ENCODE measurements at places on chromosomes 6 and 20. TPM values are rescaled to one million over a fixed set of nuclear protein-coding genes. Genes with fewer than 3 reads are reported as not detected.

The ENTPD6 gene
- 132 TPM for total RNA-seq

GRCh38 chr6:20706238-20706938, 172.1 kb downstream of the CDKAL1 start:
- DNase-seq: no peak

GRCh38 chr6:97068211-97068610, 143.7 kb downstream of the KLHL32 start:
- no peak for DNase-seq

DNA sequence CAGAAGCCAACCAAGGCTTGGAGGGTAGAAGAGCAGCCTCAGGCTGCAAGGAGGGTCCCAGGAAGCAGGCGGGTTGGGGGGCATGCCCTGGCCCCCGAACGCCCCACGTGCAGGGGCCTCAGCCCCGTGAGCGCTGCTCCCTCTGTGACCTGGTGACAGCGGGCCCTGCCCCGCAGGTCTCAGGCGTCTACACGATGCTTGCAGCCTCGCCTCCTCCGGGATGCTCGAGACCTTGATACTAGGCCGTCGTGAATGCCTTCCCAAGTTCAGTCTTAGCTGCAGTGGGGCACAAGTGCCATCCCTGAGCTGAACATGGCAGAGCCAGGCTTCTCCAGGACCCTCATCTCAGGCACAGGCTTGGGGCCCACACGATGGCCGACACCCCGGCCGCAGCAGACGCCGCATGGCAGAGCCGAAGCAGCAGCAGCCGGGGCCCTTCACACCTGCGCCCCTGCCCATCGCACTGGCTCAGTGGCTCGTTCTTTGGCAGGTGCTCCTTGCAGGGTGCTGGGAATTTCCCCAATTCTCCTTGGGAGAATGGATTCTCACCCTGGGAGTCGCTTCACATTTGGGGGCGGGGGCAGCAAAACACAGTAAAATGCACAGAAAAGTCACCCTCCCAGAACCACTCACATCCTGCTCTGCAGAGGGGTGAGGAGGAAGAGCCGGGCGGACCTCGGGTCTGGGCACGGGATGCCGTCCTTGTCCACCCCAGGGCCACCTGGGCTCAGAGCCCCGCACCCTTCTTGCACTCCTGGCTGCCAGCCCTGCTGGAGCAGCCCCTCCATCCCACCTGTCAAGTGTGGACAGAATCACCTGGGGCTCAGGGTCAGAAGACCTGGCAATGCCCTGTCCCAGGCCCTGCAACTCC, 161.8 kb downstream of the DLL1 start:
- no peak for DNase-seq

DNA sequence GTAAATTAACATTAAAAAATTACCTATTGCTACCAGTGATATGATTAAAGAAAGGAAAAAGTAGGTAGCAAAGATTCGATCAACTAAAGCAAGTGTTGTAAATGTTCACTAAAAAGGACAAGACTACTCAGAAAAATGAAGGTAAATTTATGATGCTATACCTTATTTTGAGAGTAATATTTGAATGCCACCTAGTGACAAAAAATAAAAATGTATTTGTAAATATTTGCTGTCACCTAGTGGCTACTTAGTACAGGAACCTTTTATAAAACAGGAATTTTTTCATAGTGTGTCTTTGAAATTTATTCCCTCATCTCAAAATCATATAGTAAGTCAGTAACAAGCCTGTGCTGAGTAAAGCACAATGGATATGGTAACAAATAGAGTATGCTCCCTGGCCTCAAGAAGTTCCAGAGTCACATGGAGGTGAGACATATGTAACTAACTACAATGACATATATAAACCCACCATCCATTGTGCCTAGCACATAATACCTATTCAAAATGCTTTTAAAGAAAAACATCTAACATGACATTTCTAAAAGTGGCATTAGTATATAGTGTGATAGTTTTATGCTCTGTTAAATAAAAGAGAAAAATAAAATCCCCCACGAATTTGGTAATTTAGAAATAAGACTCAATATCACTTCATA, 193.1 kb upstream of the SIM1 start:
- DNase-seq: no peak

GRCh38 chr20:33012327-33013189, 5.1 kb downstream of the BPIFB2 start:
- DNase-seq: no peak

DNA sequence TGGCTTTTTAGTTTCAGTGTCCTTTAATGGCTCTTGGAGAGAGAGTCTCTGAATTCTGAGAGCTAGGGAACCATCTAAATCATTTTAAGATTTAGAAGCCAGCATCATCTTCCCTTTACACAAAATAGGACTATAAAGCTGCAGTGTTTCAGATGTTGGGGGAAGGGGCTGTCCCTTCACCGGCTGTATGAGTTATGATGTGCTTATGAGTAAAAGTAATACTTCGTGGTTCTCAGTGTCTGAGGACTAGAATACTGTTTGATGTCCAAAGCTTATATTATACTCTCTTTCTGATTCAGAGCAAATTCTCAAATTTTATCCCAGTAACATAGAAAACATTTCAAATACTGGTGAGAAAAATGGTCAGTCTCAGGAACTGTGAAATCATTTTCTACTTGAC, 63.5 kb upstream of the FAM8A1 start:
- DNase-seq: no peak

DNA sequence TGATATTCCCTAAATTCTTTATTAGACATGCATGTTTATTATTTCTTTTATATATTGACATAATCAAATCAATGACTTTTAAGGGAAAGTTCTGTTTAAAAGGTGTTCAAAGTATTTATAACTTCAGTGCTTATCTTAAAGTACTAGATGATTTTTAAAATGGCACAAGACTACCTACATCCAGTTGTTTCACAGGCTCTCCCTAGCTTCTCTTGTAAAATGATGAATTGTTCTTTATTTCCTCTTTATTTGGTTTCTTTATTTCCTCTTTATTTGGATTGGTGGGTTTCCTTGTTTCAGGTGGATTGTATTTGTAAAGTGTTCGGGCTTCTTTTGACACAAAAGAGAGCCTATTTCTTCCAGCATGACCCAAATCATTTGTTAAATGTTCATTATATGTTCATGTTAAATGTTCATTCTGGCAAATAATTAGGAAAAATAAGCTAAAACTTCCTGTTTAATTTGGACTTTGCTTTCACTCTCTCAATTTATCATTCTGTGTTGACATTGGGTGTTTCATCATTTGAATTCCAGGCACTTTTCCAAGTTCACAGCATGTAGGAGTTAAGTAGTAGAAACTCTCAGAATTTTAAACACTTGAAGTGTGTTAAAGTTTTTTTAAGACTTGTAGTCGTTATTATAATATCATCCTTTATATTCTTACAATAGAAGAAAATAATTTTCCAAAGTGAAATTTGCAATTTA, 24.6 kb downstream of the MLIP start:
- DNase-seq: no peak

- no peak for DNase-seq
Measured at GRCh38 chr6:31035862-31036497, 25.7 kb downstream of the MUC22 start.

The C2 gene
- total RNA-seq: 8.9 TPM

GRCh38 chr6:133359256-133359655, 118.1 kb downstream of the EYA4 start:
- no peak for DNase-seq

GRCh38 chr20:25253606-25254275, 5.9 kb downstream of the PYGB start:
- no peak for DNase-seq

The RSPO3 gene
- total RNA-seq: 0.92 TPM

GRCh38 chr6:393391-394221, 2.1 kb downstream of the IRF4 start:
- DNase-seq: no peak

DNA sequence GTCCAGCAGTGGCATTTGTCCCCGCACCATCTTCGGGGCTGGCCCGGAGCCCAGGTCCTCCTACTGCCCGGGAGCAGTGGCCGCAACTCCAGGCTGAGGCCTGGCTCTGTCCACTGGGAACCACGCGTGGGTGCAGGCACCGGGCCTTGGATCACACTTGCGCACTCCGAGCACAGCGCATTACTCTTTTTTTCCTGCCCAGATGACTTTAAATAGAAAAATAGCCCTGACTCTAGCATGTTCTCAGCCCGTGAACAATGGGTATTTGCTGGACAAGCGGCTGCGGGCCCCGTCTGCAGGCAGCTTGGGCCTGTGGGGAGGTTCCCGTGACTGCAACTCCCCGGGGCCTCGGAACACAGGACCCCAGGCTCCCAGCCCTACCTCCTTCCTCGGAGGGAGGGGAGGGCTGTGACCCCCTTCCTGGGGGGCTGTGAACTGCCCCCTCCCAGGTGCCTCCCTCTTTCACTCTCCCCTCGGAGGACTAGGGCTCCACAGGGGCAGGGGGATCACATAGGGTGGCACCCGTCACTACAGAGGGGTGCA, 162.2 kb downstream of the TBXT start:
- peak; percentile 87 for DNase-seq

DNA sequence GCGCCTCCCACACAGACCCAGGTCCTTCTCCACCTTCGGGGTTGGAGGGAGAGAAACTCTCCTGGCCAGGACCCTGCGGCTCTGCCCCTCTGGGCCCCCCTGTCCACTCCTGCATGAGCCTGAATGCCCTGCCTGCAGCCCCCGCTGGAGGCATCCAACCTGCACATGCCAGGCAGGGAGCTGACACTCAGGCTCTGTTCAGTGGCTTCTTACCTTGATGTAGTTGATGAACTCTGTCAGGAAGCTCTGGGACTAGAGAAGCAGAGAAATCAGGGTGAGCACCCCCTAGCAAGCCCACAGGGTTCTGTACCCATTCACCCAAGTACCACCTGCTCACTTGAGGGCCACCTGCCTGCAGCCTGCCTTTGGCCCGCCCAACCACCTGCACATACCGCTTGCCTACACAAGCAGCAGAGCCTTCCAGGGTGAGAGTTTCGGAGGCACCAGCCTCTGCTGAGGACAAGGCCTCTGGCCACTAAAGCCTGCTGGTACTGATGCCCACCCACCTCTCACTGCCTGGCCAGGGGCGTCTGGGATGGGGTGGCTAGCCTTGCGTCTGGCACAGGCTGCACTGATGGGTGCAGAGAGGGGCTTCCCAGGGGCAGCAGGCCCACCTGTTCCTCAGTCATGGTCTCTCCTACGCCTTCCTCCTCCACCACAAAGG, 9.7 kb downstream of the DDRGK1 start:
- no peak for DNase-seq

The PTGIS gene
- total RNA-seq: 24.2 TPM

The LGSN gene
- total RNA-seq: not detected

The ULBP3 gene
- 1.4 TPM for total RNA-seq

DNA sequence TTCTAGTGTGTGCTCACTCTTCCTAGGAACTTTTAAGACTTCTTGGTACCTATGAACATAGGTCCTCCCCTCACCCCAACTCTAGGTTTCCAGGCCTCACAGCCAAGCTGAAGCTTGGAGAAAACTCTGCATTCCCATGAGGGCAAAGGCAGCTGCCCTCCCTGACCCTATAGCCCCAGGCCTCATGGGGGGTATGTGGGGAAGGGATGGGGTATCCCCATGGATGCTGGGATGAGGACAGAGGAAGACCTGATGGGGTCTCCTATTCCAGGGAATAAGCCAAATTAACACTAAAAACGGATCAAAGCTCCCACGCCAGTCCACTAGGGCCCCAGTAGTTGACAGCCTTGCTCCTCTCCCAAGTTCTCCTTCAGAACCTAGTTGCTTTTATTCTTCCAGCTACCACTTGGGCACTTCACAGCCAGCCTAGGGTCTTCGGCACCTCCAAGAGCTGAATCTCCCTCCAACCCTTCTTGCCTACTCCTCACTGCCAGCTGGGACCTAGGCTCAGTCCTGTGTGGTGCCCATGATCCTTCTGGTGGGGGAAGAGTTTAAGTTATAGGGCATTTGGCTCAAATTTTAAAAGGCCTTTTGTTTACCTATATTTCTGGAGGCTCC, 7.8 kb downstream of the TP53INP2 start:
- no peak for DNase-seq

DNA sequence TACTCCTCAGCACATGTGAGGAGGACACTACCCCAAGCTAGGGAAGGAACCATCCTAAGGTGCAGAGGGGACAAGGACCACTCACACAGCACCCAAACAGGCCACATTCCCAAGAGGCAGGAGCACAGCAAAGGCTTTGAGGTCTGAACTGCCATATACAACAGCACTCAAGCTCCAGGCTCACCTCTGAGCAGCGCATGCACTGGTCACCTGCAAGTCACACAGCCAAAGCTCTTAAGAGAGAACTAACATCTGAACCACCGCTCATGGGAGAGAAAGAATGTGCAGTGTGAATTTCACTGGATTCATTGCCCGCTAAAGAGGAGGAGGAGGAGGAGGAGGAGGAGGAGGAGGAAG, 31.0 kb downstream of the NPEPL1 start:
- no peak for DNase-seq

Data from Right ventricle myocardium inferior (tissue), 1 donor.